ENCODE measurements at places on chromosomes 1 and 21.
A peak's percentile ranks its signal among the peaks of the same experiment; 100 is the strongest.

- no peak for DNase-seq
Measured at GRCh38 chr1:115677565-115677964, 35.8 kb downstream of the VANGL1 start.

- DNase-seq: no peak
Measured at GRCh38 chr1:113185463-113186104, 112.6 kb downstream of the LRIG2 start.

GRCh38 chr1:8879922-8880676 lies 1.6 kb upstream of the ENO1 start:
- DNase-seq: peak; percentile 56

DNA sequence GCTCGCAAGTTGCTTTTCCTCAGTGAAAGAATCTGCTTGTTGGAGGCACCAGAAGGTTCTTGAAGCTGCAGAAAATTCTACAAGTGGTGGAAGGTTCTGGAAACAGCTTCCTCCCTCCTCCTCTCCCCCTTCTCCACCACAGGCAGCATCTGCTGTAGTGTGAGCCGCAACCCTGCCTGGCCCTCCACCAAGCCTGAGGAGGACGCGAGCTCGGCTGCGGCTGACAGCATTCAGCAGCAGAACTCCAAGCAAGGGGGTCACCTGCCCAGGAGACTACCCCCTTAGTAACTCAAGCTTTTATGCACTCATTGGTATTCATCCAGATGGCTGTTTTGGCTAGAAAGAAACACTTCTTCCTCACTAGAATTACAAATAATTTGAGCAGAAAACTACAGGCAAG lies 48.8 kb upstream of the CLDN14 start:
- DNase-seq: no peak

DNA sequence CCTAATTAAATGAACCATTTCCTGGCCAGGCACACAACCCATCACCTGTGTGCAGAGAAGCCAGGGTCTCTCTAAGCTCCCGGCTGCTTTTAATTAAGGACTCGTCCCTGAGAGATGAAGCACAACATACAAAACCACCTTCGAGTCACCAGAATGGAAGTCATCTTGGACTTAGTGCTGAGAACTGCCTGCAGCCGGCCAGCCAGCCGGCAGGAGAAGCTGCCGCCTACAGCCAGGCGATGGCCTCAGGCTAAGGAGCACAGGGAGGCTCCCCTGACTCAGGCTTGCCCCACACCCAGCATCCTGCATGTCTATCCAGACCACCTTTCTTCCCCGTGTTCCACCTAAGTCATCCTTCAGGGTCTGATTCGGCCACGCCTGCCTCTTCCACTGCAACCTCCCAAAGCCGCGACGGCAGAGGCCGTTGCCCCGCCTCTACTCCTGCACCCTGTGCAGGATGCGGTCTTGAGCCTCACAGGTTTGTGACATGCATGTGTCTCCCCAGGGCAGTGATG lies 83.6 kb downstream of the SLC66A1 start:
- no peak for DNase-seq

DNA sequence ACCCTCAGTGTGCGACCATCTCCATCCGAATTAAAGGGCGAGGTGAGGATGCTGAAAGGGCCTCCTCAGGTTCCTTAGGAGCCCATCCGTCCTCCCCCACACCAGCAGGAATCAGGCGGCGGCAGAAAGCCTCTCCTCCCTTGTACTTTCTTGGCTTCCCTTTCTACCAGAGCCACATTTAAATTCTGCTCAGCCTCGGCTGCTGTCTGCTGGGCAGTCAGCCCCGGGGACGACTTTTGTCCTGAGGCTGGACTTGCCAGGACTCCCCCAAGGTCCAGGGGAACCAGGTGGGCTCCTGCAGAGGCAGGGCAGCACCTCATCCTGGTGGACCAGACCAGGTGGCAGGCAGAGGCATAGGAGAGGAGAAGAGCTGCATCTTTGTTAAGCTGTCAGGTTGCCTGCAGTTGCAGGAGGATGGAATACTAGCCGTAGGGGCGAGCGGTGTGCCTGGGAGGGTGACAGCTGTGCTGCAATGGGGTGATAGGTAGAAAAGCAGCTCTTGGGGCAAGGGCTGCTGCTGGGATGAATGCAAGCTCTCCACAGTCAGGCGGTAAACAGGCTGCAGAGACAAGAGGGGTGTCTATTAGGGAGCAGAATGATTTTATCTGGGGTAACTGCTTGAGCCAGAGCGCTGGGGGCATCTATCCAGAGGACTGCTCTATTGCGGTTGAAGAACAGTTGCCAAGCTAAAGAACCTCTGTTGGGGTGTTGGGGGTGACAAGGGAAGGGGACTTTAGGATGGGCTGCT lies 46.2 kb upstream of the WASF2 start:
- DNase-seq: no peak

DNA sequence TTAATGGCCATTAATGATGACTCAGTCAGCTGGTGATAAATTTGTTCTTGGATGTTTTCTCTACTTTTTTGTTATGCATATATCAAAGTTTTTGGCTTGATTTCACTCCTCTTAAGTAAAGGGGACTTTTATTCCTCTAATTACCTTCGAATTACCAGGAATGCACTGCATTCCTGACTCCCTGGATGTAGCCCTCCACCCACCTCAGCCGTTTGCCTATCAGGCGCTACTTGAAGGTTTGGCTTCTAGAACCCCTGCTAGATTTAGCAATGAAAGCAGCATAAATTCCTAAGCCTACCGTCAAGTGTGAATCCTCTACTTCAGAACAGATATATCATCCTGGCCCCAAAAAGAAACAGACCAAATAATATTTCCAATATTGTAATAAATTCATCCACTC lies 387.8 kb upstream of the ADGRL2 start:
- DNase-seq: no peak

DNA sequence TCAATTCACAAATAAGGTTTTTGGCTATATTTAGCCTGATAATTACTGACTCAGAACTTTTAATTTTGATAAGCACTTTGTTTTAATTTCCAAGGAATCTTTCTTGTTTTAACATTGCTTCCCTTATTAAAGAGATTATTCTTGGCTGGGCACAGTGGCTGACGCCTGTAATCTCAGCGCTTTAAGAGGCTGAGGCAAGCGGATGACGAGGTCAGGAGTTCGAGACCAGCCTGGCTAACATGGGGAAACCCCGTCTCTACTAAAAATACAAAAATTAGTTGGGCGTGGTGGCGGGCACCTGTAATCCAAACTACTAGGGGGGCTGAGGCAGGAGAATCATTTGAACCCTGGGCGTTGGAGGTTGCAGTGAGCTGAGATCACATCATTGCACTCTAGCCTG lies 13.8 kb downstream of the ALG14 start:
- DNase-seq: no peak

- DNase-seq: no peak
Measured at GRCh38 chr1:172638885-172639831, 19.7 kb upstream of the FASLG start.

GRCh38 chr1:239538239-239538988 lies 152.0 kb downstream of the CHRM3 start:
- no peak for DNase-seq

DNA sequence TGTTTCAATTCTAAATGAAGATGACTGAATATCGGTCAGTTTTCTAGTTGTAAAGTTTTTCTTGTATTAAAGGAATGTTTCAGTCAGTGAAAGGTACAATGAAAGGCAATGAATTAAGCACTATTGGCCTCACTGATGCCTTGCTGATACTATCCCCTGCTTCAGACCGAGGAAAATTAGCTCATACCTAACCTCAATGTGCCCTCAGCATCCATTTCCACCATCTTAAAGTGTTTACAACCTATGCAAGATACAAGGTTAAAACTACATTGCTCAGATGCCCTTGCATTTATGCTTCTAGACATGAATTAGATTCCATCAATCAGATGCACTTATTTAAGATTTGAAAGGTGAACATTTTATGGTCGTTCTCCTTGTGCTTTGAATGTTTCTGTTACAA lies 184.5 kb downstream of the COP1 start:
- DNase-seq: no peak

- DNase-seq: no peak
Measured at GRCh38 chr1:233376382-233377110, 49.0 kb downstream of the MAP3K21 start.

GRCh38 chr1:196660852-196661251 lies 9.0 kb downstream of the CFH start:
- DNase-seq: no peak

- DNase-seq: no peak
Measured at GRCh38 chr1:210049616-210050015, 111.6 kb downstream of the SYT14 start.

GRCh38 chr1:28601696-28602095 lies 9.6 kb downstream of the RAB42 start:
- no peak for DNase-seq

GRCh38 chr1:30250338-30250983 lies 472.9 kb downstream of the MATN1 start:
- no peak for DNase-seq

GRCh38 chr1:234600418-234601281 lies 9.3 kb downstream of the IRF2BP2 start:
- no peak for DNase-seq
